ENCODE measurements at places on chromosomes 6 and 20.

DNA sequence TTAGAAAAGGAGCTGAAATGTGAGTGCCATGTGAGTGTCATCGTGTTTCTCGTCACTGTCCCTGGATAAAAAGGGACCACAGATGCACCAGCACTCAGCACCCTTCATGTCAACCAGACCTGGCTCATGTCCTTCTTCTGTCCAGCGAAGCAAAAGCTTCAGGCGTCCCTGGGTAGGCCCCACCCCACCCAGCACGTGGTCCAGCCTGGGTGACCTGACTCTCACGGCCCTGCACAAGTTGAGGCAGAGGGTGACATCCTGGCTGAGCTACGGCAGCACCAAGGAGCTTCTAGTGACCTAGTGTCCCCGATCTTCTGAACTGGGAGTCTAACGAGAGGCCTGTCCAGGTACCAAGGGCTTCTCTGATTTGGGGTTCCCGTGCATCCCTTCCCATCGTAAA lies 37.8 kb downstream of the PSMG4 start:
- H3K4me1 ChIP-seq, result no peaks in the 10 kb centered on the region
- no peaks in the 10 kb centered on the region for H3K27me3 ChIP-seq
- H3K36me3 ChIP-seq, result no peaks in the 10 kb centered on the region
- H3K4me3 ChIP-seq, result no peak overlapping the region

DNA sequence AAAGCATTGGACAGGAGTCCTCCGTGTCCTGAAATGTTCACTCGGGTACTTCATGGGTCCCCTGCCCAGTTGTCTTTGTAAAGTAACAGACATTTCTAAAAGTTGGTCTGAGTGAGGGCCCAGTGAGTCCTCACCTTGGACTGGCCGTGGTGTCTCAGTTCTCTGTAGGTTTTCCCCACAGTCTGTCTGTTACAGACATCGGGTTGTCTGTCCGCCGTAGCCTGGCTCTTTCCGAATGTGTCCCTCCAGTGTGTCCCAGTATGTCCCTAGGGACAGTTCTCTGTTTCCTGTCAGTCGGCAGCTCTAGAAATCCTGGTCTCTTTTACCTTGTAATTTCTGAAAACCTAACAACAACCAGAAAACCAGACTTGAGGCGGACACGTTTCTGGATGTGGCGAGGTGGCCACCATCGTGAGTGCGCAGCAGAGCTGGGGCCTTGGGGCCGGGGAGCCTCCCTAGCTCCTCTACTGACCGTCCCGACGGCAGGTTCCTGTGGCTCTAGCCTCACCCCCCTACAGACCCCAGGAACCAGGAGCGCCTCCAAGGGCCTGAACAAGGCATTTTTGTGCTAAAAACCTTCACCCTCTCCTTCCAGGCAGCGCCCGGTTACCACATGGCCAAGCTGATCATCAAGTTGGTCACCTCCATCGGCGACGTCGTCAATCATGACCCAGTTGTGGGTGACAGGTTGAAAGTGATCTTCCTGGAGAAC lies 42.2 kb downstream of the PYGB start:
- no peak overlapping the region for H3K27ac ChIP-seq
- no peaks in the 10 kb centered on the region for H3K27me3 ChIP-seq
- no peak for DNase-seq
- no peak overlapping the region for H3K4me3 ChIP-seq

- no peaks in the 10 kb centered on the region for H3K36me3 ChIP-seq
- H3K4me1 ChIP-seq, result peaks cover 36% of the 10 kb centered on the region
- no peaks in the 10 kb centered on the region for H3K27me3 ChIP-seq
- H3K27ac ChIP-seq, result peak overlapping the region; percentile 28
- H3K4me3 ChIP-seq, result no peak overlapping the region
- peak; percentile 31 for DNase-seq
Measured at GRCh38 chr6:47247227-47247797, 62.4 kb downstream of the TNFRSF21 start.

GRCh38 chr6:128516514-128516898 lies 3.9 kb downstream of the PTPRK start:
- no peak overlapping the region for H3K27ac ChIP-seq
- H3K4me1 ChIP-seq, result peaks cover 21% of the 10 kb centered on the region
- DNase-seq, result no peak
- H3K36me3 ChIP-seq, result no peaks in the 10 kb centered on the region
- H3K4me3 ChIP-seq, result no peak overlapping the region
- peaks cover 30% of the 10 kb centered on the region for H3K27me3 ChIP-seq

DNA sequence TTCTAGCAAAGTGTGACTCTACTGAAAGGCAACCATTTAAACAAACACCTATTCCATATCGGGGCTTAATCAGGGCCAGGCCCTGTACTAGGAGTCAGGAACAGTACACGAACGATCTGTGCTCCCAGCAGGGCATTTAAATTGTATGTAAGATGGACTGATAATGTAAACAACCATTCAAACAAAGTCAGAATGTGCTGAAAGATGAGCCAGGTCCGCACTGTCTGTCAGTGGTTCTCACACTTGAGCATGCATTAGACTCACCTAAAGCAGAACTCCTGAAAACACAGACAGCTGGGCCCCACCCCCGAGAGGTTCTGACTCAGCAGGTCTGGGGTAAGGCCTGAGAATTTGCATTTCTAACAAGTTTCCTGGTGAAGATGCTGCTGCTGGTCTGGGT lies 81.6 kb downstream of the PXDC1 start:
- H3K27me3 ChIP-seq, result no peaks in the 10 kb centered on the region
- no peaks in the 10 kb centered on the region for H3K36me3 ChIP-seq

DNA sequence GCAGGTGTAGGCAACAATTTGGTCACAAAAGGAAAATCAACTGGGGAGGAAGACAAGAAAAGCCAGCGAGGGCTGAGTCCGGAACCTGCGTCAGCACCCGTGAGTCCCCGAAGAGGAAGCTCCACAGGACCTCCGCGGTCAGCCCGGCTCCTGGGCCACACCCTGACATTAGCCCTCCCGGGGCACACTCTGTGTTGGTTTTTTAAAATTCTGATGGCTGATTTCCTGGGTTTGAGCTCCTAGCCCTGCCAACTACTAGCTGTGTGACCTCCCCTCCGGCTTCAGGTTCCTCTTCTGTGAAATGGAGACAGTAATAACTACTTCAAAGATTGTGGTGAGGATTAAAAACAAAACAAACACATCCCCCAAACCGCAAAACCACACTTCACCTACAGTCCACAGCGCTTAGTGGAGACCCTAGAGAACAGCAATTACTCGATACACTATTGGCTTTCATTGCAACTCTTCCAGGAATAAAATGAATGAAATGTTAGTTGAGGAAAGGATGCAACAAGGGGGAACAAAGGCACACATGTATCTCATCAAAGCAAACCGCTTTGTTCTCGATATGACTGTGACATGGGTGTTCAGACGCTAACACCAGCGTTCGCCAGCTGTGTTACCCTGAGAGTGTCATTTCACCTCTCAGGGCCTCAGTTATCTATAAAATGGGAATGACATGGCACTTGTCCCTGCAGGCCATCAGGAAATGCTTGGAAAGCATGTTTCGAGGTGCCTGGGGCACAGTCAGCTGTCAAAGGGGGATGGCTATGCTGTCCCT lies 985 bp downstream of the ZBP1 start:
- H3K27ac ChIP-seq, result peak overlapping the region; percentile 96
- H3K36me3 ChIP-seq, result no peaks in the 10 kb centered on the region
- no peaks in the 10 kb centered on the region for H3K27me3 ChIP-seq

DNA sequence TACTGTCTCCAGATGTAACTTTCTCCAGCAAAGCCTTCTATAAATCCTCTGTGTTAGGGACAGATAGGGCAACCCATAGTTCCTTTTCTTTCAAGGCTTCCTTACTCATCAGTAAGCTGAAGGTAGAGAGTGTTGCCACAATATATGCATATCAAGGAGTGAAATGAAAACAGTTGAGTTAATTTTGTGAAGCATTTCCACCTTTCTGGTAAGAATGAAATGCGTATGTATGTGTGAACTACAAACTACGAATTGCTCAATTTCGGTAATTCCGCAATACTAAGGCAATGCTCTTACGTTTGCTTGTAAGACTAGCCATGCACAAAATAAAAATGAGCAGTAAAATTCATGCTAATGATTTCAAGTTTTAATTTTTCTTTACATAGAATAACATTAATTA lies 61.2 kb upstream of the HBS1L start:
- DNase-seq, result no peak
- no peak overlapping the region for H3K27ac ChIP-seq
- H3K36me3 ChIP-seq, result no peaks in the 10 kb centered on the region
